AG08395 (cell line): ENCODE measurements at places on chromosomes 1 and 21.

DNA sequence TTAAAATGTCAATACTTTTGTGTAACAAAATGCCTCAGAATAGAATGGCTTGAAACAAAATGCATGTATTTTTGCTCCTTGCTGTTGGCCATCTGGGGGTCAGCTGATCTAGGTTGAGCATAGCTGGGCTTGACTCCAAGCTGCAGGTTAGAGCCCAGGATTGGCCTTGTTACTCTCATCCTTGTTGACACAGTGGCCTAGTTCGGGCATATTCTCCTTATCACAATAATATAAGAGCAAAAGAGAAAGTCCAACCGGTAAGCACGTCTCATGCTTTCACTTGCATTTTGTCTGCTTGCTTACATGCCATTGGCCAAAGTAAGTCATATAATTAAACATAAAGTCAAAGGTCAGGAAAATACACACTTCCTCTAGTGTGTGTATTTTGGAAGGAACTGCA lies 456.2 kb downstream of the KCNT2 start:
- no peak for DNase-seq

DNA sequence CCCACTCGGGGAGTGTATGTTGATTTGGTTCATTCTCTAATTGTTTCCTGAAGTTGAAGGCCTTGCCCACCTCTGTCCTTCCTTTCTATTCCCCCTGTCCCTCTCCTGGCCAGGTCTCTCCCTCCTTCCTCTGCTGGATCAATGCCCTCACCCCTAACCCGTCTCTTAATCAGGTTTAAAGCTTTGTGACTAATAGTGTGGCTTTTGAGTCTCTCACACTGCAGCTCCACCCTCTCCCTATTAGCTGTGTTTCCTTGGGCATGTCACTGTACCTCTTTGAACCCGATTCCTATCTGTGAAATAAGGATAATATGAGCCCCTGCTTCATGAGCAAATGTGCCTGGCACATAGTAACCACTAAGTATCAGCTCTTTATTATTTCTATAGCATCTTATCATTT lies 20.5 kb downstream of the AHDC1 start:
- DNase-seq = no peak

DNA sequence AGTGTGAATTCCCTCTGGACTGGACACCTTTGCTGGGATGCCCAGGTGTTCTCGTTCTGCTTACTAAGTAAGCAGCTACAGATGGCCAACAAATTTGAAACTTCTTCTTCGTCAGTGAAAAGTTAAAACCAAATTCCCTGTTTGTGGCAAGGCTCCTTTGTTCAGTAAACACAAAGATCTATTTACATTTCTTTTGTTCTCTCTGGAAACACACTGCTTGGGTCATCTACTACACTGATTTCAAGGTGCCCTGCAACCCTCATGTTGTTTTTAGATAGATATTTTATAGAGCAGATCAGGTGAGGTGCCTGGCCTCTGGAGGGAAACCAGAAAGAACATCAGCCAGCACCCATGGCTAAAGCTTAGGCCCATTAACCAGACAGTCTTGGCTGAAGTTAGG lies 157.2 kb upstream of the UBE2U start:
- no peak for DNase-seq

- DNase-seq = peak; percentile 89
These were observed 64.5 kb upstream of the SLC44A3 start for GRCh38 chr1:94755675-94756074.

- DNase-seq = peak; percentile 40
These were observed 4.6 kb downstream of the GPSM2 start for GRCh38 chr1:108881369-108881768.

- DNase-seq = no peak
These were observed 16.8 kb downstream of the OTUD7B start for GRCh38 chr1:149993764-149994163.

- DNase-seq = no peak
These were observed 30.2 kb downstream of the NUCKS1 start for GRCh38 chr1:205719762-205720161.

DNA sequence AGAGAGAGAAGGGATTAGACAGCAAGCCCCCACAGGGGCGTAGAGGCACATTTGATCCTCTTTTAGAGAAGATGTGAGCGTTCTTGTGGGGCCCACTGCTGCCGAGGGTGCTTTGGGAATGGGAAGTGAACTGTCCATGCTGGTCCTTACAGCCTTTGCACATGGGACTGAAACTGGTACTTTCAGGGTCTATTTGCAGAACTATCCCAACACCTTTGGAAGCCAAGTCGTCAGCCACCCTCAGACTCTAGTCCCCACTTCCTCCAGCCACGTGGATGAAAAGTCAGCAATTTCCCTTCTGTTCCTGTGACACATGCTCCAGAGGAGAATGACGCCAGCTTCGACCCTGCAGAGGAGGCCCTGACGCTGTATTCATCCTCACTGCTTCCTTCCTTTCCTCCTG lies 2.6 kb upstream of the RAB7B start:
- no peak for DNase-seq

GRCh38 chr1:29639156-29639736 lies 402.9 kb downstream of the PTPRU start:
- DNase-seq = no peak

- DNase-seq = peak; percentile 40
These were observed 64.6 kb downstream of the UBIAD1 start for GRCh38 chr1:11337580-11338073.

- no peak for DNase-seq
These were observed 28.2 kb upstream of the ATP1B1 start for GRCh38 chr1:169078163-169078883.

DNA sequence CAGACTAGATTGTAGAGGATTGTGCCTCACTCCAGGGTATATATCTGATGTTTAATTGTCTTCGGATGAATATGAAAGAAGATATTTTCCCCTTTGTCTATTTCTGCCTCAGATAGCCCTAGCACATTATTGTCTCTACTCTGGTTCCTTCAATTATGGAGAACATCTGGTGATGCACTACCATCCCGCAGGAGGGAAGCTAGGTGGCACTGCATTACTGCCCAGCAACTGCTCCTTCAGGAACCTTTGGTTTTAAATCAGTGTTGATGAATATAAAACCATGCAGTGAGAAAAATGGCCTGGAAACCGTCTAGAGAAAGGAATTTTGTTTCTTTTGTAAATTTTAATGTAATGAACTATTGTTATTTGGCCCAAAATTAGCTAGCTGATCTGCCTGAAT lies 68.5 kb downstream of the GPR88 start:
- DNase-seq = peak; percentile 68

DNA sequence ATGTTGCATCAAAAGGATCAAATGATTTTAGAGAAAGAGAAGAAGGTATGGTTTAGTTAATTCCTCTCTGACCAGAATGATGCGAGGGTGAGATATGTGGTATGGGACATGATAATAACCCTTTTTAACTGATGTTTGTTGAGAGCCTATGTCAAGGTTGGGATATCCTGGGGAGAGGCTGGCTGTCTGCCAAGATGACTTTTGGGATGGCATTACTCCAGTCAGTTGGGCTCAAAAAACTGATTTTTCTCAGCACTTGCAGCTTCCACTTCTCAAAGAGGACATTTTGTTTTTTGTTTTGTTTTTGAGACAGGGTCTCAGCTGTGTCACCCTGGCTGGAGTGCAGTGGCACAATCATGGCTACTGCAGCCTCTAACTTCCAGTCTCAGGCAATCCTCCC lies 17.7 kb upstream of the STX12 start:
- no peak for DNase-seq

- DNase-seq = peak; percentile 14
These were observed 128.3 kb downstream of the NRDC start for GRCh38 chr1:51750218-51750617.

GRCh38 chr1:40783001-40783905 lies at the start of gene KCNQ4:
Gene KCNQ4 (plus strand): TSS chr1:40783787. CDS start chr1:40784094, 307 bp downstream.
- DNase-seq = no peak

DNA sequence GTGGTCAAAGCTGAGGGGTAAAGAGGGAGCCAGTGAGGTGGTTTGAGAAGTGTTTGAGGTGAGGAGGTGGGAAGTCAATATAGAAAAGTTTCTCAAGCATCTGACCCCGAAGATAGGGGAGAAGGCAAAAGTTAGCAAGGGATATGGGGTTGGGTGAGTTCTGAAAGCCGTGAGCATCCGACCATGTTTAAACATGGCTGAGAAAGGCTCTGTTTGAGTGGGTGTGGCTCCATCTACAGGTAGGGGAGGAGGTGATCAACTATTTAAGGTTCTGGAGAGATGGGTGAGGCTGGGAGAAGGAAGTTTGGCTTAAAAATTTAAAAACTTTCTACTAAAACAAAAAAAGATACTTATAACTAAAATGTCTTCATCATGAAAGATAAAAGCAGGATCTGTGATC lies 273.8 kb downstream of the KCNJ6 start:
- DNase-seq = no peak

GRCh38 chr1:52102336-52103013 lies 39.4 kb upstream of the ZFYVE9 start:
- DNase-seq = no peak

DNA sequence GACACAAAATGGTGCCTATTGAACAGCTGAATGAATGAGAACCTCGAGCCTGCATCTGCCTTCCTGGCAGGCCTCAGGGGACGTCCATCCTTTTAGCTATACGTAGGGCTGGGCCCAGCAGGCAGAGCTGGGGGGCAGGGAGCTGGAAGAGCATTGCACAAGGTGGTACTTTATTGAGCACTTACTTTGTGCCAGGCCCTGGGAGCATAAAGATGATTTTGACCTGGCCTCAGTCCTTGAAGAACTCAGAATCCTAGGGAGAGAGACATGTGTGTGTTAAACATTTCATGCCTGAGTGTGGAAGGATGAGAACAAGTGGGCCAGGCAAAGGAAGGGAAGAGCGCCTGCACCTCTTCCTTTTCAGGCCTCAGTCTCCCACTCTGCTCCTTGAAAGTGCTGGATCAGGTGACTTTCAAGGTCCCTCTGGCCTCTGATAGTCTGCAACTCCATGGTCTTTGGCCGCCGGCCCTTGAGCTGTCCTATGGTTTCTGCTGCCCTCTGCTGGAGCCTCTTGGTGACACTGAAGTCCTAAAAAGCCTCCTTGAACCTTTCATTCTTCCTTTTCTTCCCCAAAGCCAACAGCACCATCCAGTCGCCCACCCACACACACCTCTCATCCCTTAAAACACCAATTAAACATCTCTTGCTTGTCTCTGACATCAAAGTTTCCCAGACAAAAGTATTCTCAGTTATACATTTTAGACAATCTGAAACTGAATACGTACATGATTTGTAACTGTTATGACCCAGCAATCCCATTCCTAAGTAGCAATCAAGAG lies 3.5 kb upstream of the PEAR1 start:
- peak; percentile 82 for DNase-seq

- no peak for DNase-seq
These were observed 5.5 kb upstream of the SMG7 start for GRCh38 chr1:183466781-183467180.

DNA sequence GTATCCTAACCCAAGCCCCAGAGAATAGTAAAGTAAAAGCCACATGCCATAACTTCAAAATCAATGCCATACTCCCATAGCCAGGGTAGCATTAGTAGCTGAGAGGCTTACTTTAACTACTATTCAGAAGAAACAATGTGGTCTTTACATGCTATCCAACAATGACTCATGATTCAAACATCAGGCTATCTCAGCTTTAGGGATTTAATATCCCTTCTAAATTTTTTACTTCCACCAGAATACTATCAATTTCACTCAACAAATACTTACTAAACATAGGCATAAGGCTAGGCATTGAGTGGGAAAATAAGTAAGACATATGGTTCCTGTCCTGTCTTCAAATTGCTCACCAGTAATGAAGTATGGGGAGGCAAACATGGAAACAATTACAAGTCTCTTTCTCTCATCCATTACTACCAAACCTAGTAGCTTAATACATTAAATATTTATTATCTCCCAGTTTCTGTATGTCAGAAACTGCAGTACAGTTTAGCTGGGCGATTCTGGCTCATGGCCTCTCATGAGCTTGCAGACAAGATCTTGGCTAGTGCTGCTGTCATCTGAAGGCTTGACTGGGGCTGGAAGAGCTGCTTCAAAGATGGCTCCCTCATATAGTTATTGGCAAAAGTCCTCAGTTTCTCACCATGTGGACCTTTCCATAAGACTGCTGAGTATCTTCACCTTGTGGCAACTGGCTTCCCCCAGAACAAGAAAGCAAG lies 30.7 kb downstream of the EVI5 start:
- DNase-seq = peak; percentile 81

DNA sequence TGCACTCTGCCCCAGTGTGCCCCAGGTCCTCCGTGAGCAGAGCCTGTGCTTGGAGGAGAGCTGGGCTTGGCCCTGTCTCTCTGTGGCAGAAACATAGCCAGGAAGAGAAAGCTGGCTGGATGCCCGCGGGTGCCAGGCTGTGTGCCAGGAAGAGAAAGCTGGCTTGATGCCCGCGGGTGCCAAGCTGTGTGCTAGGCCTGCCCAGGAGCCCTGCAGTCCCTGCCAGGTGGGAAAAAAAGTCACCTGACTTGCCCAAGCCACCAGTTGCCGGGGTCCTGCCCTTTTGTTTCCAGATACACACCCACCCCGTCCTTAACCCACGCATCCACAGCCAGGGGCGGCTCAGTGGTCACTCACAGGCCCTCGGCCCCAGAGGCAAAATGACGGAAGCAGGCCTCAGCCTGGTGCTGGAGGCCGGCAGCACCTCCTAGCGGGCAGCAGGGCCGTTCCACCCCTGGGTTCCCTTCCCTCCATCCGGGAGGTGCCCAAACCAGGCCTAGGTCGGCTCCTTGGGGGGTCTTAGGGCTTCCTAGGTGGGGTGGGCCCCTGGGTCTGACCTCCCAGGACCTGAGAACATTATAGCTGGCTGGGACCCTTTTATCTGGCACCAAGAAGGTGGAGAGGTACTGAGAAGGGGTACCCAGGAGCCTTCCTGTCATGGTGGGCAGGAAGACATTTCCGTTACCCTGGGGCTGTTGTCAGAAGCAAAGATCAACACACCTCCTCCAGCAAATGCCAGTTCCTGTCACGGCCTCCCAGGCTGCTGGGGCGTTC lies 9.1 kb downstream of the ITGB2 start:
- no peak for DNase-seq

GRCh38 chr1:28256197-28256827 lies 3.0 kb upstream of the SESN2 start:
- DNase-seq = no peak

DNA sequence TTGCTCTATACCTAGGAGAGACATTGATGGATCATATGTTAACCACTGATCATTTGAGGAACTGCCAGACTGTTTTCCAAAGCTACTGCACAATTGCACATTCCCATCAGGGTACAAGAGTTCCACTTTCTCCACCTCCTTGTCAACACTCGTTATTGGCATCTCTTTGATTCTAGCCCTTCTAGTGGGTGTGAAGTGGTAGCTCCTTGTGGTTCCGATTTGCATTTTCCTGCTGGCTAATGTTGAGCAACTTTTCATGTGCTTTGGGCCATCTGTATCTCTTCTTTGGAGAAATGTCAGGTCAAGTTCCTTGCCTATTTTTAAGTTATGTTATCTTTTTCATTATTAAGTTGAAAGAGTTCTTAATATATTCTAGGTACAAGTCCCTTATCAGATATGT lies 90.1 kb downstream of the DMRTB1 start:
- no peak for DNase-seq
